H54 (cell line): ENCODE measurements at places on chromosomes 11 and 22.

- no peak for DNase-seq
Observed at GRCh38 chr11:76131142-76131541, 75.2 kb downstream of the WNT11 start.

DNA sequence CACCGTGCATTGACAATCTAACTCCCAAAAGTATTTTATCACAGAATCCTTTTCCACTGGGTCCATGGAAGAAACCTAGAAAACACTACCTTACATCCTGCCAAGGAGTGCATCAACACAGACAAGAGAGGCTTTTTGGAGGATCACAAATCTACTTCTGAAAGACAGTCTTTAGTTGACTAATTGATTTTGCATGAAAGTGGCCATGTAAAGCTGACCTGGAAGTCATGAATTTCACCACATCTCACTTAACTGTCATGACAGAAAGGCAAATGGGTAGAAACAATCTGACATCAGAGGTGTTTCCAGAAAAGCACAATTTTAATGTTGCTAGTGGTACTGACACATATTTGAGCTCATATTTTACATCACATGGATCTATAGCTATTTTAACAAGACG is 101.6 kb downstream of the FAM76B start:
- DNase-seq, result no peak

- no peak for DNase-seq
Observed at GRCh38 chr11:119120639-119121007, 757 bp upstream of the HINFP start.

- no peak for DNase-seq
Observed at GRCh38 chr11:10518123-10518522, 22.9 kb downstream of the RNF141 start.

GRCh38 chr22:49240472-49240871 is 587.2 kb downstream of the BRD1 start:
- DNase-seq, result no peak

- DNase-seq, result no peak
Observed at GRCh38 chr11:60389279-60389910, 6.9 kb upstream of the MS4A14 start.

DNA sequence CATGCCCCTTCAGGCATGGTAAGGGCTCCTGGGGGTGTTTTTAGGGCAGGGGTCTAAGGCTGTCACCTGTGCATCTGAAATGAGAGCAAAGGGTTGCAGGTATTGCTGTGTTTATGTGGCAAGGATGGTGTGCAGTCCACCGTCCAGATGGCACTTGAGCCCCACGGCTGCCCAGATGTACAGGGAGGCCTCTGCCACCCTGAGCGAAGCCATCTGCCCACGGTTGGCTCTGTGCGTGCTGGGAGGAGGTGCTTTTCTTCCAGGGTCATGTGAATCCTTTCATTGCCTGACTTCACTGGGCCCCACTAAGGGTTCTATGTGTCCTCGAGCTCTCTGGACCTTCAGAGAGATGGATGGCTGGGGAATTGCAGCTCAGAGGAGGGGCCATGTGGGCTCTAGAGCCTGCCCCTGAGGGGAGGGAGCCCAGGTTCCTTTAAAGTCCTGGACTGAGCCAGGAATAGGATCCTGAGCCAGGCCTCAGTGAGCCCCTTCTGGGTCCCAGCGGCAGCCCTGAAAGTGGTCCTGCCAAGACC is 89.9 kb downstream of the CTTN start:
- no peak for DNase-seq

DNA sequence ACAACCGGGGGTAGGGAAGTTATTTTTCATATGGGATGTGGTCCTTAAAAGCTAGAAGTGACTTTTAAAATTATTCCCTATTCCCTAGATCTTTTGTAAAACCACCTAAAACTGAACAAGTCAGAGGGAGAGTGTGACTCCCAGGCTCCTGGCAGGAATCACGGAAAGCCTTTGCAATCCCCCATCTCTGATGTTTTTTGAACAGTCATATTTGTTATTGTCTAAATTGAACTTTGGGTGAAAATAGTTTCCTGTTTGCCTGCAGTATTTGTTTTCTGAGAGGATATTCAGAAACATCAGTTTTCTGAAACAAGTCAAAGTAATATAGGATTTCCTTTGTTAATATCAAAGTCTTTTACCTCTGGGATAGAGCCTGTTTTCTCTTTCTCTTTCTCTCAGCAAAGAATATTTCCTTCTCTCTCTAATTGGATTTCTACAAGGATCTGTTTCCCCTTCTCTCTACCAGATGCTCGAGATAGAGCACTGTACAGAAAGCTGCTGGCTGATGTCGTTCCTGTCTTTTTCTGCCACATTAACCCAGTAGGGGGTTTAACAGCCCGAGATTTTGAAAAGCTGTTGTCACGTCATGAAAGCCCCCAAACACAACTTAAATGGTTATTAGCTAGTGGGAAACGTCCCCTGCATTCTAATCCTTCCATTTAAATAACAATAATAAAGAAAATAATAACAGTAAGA is 132.2 kb upstream of the PITPNB start:
- no peak for DNase-seq

- no peak for DNase-seq
Observed at GRCh38 chr11:120625565-120625964, 114.0 kb downstream of the GRIK4 start.

DNA sequence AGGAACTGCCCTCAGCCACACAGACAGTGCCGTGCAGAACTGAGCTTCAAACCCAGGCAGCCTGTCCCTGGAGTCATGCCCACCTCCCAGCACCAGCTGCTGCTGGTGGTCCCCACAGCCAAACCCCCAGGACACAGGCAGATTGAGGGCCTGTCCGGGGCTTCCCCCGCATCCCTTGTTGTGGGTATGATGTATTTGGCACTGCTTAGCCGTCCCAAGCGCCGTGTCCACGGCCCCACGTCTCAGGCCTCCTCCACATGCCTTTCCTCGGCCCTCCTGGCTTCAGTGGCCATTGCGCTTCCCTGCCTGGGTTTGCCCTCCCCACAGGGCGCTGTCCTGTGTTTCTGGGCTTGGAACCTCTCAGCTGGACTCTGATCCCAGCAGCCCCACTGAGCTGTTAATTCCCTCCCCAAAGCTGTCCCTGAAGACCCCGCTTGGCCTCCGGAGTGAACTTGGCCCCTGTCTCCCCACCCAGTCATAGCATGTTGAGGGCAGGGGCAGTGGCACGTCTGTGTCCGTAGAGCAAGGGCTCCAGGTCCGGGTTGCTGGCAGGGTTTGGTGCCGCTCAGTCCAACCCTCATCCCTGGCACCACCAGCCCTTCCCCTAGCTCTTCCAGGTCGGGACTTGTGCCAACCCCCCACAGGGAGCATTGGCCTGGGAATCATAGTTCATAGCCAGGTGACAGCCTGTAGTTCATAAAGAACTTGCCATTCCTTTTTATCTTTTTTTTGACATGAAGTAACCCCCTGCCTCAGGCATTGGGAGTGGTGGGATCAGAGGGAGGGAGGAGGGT is 34.5 kb upstream of the TEF start:
- no peak for DNase-seq

- no peak for DNase-seq
Observed at GRCh38 chr22:41780746-41781505, 19.6 kb upstream of the CCDC134 start.

DNA sequence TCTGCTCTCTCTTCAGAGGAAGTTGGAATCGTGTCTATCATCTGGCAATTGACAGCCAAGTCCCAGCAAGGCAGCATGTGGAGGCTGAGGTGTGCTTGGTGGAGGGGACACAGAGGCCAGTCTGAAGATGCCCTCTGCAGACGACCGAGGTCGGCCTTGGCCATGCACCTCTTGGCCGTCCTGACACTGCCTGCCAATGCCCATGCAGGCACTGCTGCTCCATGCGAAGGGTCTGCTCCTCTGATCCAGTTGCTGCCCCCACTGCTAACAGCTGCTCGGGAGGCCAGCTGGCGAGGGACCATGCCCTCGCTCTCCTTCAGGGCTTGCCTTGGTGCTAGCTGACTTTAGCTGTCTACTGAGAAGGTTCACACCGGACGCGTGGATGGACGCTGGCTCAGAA is 527.9 kb downstream of the OPCML start:
- no peak for DNase-seq

GRCh38 chr22:29806196-29806595 is 31.9 kb downstream of the ASCC2 start:
- DNase-seq, result no peak

- no peak for DNase-seq
Observed at GRCh38 chr11:121270001-121270678, 22.4 kb upstream of the SC5D start.

DNA sequence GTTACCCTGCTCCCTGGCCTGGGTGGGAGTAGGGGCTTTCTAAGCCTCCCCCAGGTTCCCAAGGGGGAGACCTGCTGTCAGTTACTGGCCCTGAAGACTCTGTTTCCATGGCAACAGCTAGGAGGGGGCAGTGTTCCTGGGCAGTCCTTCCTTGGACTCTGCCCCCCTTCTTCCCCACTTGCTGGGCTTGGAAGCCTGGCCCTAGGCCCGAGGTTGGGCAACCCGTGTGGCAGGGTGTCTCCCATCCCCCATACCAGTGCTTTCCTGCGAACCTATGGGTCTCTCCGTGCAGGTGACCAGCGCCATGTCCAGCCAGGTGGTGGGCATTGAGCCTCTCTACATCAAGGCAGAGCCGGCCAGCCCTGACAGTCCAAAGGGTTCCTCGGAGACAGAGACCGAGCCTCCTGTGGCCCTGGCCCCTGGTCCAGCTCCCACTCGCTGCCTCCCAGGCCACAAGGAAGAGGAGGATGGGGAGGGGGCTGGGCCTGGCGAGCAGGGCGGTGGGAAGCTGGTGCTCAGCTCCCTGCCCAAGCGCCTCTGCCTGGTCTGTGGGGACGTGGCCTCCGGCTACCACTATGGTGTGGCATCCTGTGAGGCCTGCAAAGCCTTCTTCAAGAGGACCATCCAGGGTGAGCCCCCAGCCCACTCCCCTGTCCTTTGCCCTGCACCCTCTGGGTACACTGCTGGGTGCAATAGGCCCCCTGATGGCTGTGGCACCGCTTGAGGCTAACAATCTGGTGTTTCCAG is 1.7 kb downstream of the ESRRA start:
- no peak for DNase-seq

DNA sequence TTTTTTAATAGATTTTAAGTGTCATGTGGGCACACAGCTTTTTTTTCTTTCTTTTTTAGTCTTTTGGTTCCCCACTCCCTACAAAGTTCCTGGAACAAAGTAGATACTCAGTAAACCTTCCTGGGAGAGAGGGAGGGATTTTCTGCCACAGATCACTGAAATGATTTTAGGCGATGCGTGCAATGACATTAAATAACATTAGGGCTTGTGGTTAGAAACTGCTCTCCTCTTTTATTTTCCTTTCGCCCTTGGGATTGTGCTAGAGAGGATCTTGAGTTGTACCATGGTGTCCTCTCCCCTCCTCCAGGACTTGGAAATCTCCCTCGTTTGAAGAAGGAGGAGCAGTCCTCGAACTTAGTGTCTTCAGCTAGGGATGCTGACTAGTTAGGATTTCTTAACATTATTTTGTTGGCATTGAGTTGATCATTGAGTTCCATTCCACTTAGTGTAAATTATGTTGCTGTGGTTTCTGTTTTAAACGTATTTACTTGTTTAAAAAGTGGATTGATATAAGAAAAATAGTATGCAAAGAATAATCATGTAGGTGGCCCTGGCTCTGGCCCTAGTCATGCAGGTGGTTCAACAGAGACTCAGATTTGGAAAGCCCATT is 88.4 kb downstream of the TRAF6 start:
- DNase-seq, result no peak

GRCh38 chr11:14764579-14765527 is 121.2 kb downstream of the PDE3B start:
- no peak for DNase-seq

DNA sequence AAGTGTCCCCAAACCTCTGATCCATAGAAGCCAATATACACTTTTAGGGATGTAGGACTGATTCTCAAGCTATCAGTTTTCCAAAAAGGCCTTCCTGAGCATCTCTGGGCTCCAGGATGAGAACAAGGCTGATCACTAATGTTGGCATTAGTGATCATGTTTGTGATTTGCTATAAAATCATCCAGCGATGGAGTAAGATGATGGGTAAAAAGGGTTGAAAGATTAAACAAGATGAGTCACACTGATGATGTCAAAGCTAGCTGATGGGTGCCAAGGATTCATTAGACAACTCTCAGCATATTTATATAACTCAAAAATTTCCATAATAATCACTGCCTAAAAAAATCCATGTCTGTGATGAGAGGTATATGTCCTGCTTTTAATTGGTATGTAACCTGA is 42.8 kb downstream of the ZNF280B start:
- no peak for DNase-seq

GRCh38 chr22:47394504-47395440 is 632.3 kb downstream of the TBC1D22A start:
- DNase-seq, result no peak

GRCh38 chr11:61688365-61689163 is 8.4 kb downstream of the DAGLA start:
- no peak for DNase-seq

DNA sequence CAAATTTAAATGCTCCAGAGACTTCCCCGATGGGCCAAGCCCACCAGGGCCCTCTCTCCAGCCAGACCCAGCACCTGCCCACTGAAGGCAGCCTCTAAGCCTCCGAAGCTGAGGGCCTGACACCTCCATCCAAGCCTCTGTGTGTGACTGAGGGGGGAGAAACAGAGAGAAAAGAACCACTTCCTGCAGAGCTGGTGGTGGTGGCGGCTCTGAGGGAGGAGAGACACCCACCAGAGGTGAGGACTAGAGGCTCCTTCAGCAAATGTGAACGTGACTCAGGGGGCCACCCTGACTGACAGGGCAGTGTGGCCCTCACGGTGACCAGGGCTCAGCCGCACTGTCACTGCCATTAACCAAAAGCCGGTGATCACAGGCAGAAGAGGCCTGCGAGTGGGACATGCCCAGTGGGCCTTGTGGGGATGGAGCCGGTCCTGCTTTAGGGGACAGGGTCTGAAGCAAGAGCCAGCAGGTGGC is 31.0 kb upstream of the CD5 start:
- no peak for DNase-seq

GRCh38 chr22:48433647-48434046 is 1394.0 kb downstream of the BRD1 start:
- no peak for DNase-seq

- DNase-seq, result no peak
Observed at GRCh38 chr11:116043857-116044256, 539.6 kb upstream of the CADM1 start.

GRCh38 chr11:127620671-127621070 is 620.1 kb upstream of the KIRREL3 start:
- DNase-seq, result no peak

- no peak for DNase-seq
Observed at GRCh38 chr11:66470015-66470414, 3.3 kb downstream of the PELI3 start.

DNA sequence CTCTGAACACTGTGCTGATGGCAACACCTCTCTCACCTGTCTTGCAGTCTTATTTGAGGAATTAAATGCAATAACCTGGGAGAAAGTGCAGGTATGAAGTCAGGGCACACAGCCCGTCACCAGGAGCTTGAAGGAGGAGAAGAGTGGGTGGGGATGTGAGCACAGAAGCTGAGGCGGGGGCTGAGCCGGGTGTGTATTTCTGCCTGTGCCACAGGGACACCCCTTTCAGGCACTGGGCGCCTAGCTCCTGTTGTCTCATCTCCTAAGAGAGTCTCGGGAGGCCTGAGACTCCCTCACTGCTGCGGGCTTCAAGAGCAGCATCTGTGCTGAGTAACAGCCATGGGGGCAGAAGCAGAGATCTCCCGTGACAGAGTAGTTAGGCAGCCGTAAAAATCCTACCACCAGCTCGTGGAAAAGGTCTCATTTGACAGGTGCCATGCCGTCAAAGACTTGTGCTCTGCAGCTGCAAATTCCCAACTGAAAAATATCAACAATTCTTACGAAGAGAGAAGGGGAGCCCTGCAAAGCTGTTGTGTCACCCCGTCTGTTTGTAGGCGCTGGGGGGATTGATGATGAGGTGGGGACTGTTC is 26.8 kb downstream of the PARVB start:
- DNase-seq, result no peak
